ENCODE measurements at places on chromosomes 7 and 10.
A peak's percentile ranks its signal among the peaks of the same experiment; 100 is the strongest.

DNA sequence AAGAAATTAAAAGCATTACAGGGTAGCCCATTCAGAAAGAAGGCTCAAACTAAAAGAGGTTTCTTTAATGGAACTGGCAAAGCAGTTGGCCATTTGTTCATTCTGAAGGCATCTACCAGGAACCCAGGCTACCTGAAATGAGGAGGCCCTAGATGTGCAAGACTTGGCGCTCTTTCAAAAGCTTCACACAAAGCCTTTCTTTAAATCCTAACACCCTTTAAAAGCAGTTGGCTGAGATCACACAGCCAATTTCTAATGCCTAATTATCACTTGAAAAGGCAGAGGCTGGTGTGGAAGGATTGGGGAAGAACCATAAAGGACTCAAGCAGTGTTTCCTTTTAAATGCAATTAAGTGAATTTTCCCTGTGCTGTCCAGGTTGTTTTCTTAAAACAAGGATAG, 23.2 kb downstream of the PPP1R17 start:
- no peak for DNase-seq

- no peak for DNase-seq
Observed at GRCh38 chr7:96832092-96832662, 122.5 kb upstream of the SEM1 start.

GRCh38 chr10:85151506-85151905, 823.1 kb downstream of the CCSER2 start:
- no peak for DNase-seq

DNA sequence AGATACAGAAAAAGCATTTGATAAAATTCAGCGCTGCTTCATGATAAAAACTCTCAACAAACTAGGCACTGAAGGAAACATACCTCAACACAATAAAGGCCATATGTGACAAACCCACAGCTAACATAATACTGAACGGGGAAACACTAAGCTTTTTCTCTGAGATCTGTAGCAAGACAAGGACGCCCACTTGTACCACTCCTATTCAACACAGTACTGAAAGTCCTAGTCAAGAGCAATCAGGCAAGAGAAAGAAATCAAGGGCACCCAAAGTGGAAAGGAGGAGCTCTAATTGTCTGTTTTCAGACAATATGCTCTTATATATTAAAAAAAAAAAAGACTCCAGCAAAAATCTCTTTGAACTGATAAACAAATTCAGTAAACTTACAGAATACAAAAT, 13.3 kb downstream of the DIP2C start:
- DNase-seq, result no peak

DNA sequence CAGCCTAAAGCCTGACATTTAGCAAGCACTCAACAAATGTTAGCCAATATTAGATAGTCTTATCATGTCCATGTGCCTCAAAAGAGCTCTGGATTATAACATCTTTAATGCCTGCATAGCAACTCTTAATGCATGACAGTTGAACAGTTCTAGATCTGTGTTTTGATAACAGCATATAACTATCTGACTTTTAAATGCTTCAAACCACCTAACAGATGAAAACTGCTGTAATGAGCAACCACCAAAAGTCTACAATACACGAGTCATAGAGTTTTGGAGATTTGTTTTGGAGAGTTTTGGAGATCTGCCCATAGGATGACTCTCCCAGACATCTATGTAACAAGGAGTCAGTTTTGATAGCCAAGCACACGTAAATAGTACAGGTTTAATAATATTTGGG, 227.3 kb downstream of the TWIST1 start:
- no peak for DNase-seq

DNA sequence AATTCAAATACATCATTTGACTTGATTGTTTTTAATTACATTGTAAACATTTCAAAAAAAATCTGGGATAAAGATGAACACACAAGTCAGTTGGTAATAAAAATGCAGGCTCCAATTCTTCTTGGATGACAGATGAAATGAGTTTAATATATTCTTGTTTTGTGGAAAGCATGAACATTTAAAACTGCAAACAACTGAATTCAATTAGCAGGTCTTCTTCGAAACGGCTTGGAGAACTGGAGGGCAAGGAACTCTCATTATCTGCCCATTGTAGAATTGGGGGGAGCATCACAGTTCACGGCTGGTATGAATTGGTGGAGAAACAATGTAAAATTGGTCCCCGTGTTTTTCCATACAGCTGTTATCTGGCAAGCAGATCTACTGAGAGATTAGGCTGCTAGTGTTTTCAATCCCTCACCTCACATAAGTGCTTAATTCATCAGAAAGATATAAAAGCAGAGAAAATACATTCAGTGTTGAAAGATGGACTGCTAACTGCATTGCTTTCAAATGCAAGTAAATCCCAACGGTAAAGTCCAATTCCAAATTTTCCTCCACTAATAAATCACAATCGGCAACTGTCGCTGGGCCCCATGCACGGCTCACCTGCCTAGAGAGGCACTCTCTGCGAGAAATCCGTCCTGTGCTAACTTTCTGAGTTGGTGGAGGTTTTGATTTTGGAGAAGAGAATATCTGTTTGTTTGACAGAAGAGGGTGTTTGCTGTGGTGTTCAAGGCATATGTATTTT, 199.5 kb downstream of the ZNF438 start:
- no peak for DNase-seq

GRCh38 chr7:132095111-132095765, 481.0 kb downstream of the PLXNA4 start:
- no peak for DNase-seq

- DNase-seq, result no peak
Observed at GRCh38 chr10:19640566-19641263, 175.5 kb upstream of the PLXDC2 start.

GRCh38 chr7:1950066-1950451, 280.0 kb downstream of the ELFN1 start:
- no peak for DNase-seq

GRCh38 chr7:97971120-97971989, 18.6 kb downstream of the OCM2 start:
- DNase-seq, result no peak

DNA sequence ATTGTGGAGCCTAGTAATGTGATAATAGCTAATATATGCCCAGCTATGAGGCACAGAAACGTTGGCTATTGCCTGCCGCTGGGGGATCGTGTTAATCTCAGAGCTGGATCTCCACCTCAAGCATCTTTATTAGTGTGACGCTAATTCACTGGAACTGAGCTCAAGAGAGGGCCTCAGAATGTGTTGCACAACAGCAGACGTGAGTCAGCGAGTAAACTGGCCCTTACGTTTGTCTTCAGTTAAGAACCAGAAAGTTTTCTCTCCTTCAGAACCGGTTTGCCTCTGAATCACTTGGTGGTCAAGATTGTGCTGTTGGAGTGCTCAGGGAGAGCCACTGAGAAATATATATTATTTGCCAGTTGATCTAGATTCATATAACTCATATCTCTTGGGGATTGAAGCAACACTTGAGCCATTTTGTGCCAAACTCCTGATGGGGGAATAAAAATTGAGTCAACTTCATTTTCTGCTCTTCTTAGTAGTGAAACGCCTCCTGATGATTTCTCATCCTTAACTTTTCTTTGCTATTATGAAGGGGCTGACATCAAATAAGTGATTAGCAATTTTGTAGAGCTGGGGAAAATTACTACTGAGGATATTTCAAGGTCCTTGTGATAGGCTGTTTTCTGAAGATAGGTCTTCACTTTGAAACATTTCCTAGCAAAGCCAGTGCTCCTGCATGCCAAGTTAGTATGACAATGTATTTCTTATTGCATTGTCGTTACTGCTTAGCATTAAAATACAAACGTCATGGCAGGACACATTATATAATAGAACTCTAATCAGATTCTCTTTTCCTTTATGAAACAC, 22.3 kb downstream of the BZW2 start:
- DNase-seq, result no peak

DNA sequence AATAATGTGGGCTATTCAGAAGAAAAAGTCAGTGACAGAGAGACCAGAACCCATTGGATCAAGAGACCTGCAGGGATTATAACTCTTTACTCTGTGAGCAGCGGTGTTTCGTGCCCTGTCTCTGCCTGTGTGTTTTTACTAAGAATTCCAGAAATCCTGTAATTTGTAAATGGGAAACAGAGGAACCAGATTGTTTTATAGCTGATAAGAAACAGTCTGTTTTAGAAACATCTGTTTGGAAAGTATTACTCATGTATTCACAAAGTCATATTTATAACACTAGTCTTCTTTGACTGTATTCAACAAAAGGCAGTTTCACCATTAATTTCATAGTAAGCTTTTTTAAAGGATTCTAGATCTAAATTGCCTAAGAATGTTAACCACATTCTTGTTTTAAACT, 30.0 kb upstream of the VDAC2 start:
- no peak for DNase-seq

DNA sequence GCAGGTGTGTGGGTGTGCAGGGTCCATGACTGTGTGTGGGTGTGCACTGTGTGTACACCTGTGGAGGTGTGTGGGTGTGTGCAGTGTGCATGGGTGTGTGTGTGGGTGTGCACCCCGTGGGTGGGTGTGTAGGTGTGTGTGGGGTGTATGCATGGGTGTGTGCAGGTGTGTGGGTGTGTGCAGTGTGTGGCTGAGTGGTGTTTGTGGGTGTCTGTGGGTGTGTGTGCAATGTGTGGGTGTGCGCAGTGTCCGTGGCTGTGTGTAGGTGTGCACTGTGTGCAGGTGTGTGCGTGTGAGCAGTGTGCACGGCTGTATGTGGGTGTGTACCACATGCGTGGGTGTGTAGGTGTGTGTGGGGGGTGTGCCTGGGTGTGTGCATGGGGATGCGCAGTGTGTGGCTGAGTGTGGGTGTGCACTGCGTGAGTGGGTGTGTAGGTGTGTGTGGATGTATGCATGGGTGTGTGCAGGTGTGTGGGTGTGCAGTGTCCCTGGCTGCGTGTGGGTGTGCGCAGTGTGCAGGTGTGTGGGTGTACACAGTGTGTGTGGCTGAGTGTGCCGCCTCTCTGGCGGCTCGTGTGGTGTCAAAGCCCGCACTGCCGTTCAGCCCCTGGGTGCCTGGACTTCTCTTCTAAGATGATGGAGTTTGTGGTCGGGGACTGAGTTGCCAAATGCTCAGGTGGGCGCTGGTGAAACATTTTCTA, 208.3 kb downstream of the DNAJB6 start:
- no peak for DNase-seq

- DNase-seq, result no peak
Observed at GRCh38 chr7:53475776-53476175, 440.3 kb downstream of the POM121L12 start.

GRCh38 chr7:13047061-13047460, 359.6 kb downstream of the ARL4A start:
- DNase-seq, result no peak

- no peak for DNase-seq
Observed at GRCh38 chr7:69775231-69775771, 177.0 kb downstream of the AUTS2 start.

GRCh38 chr7:133461421-133461820, 208.5 kb downstream of the EXOC4 start:
- no peak for DNase-seq

- DNase-seq, result no peak
Observed at GRCh38 chr10:99695761-99696160, 36.2 kb downstream of the COX15 start.

DNA sequence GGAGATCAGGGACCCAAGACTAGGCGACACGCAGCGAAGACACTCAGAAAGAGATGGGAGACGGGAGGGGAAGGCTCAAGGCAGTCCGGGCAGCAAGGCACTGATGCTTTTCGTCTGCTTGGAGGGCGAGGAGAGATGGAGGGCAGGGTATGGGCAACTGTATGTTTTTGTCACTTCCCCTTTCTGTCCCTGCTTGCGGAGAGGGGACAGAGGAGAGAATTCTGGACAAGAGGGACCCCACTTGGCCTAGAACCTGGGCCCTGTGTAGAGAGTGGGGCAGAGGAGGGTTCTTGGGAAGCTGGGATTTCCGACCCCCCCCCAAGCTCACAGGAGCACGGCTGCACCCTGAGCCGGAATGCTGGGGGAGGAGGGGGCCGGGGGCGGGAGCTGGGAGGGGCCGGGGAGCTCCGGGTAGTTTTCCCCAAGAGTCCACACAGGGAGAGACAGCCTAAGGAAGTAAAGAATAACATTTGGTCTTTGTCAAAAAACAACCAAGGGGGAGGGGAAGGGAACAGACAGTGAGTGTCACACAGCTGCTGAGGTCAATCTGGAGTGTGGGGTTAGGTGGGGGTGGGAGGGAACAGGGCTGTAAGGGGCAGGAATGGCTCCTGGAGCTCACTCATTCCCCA, 1.8 kb downstream of the LRCH4 start:
- DNase-seq, result no peak

DNA sequence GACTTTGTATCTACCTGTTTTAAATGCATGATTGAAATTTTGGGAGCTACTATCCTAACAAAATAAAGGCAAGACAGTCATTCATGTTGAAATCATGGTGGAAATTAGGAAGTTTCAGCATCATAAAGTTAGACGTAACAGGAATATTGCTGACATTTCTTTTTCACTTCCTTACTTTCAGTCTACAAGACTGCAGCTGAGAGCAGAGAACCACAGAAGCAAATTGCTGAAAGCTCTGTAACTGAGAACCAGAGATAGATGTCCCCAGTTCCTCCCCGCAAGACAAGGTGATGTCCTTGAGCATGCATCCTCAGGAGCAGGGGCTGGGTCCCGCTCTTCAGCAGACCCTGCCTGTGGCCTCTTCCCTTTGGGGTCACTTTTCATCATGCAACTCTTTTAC, 466.3 kb upstream of the POM121L12 start:
- no peak for DNase-seq

DNA sequence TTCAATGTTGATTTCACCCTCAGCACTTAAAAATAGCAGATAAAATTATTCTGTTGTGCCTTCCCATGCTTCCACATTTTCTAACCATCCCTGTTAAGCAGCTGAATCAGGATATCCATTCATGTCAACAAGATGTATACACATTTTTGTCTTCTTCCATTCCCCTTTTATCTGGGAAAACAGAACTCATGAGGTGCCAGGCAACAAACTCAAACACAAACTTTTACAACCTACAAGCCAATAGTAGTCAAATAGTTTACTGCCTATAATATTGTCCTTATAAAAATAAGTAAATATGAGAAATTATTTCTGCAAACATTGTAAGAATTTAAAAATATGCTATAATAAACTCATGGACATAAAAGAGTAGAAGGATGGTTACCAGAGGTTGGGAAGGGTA, 1569.8 kb downstream of the REEP3 start:
- no peak for DNase-seq

GRCh38 chr10:109889867-109890266, 33.4 kb downstream of the XPNPEP1 start:
- DNase-seq, result no peak

DNA sequence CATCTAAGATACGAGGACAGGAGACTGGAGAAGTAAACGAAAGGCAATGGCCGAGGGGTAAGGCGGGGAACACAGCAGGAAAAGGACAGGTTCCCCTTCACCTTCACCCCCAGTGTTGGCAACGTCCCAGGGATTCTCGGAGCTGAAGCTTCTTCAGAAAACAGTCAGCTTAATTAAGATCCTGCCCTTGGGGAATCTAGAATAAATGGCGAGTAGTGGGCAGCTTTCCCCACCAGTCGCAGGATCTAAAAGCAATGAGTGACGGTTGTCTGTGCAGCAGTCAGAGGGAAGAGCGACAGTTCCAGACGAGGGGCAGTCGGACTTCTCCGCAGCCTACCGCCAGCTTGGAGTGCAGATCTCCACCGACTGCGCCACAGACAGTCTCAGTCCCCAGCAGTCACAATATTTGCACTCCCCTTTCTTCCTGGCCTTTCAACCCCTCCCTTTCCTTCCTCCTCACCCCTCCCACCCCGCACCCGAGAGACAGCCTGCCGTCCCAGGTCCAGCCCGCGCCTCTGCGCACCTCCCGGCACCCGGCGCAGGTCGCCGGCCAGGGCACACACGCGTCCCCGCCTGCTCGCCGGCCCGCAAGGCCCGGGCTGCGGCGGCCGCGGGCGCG, 10.9 kb upstream of the SP8 start:
- peak; percentile 52 for DNase-seq

Data from activated T-cell treated with anti-CD3 and anti-CD28 coated beads, Interleukin-2, amount 50 U/mL, for 24 hours (primary cell).